ENCODE measurements at places on chromosomes 13 and 19. TPM values are rescaled to one million over a fixed set of nuclear protein-coding genes. Genes with fewer than 3 reads are reported as not detected.

DNA sequence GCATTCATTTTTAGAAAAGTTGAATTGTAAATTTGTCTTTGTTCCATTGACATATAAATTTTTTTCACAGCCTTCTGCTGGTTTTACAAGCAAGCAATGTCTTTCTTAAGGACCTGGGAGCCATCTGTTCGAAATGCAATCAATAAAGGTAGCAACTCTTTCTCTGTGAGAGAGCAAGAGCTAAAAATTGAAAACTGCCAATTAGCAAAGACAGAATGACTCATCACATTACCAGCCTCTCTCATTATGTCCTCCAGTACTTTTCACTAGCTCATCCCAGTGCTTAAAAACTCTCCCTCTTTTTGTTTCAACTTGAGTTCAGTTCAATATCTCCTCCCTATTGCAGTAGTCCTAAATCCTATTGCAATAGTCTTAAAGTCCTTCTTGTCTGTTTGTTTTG, 760.7 kb upstream of the SLITRK6 start:
- DNase-seq: no peak

DNA sequence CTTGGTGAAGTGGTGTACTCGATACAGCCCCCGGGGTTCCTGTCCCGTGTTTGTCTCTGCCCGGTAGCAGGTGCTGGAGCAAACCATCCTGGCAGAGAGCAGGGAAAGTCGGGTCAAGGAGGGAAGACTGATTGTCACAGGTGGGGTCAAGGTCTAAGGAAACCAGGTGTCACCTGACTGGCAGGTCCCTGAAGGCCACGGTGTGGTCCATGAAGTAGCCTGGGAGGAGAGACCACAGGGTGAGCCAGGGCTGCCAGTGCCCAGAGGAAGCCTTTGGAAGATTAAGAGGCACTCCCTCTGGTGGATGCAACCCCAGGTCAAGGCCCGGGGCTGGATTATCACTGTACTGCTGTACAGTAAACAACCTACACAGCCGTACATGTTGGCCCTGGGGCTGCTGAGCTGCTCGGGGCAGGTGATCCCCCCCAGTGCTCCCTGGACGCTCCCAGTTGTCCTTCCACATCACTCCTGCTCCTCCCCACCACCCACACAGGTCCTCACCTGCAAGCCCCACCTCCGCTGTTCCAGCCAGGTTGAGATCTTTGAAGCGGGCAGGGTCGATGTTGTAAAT, 6.0 kb upstream of the CCER2 start:
- no peak for DNase-seq

- no peak for DNase-seq
Observed at GRCh38 chr13:23670793-23671192, 100.6 kb downstream of the TNFRSF19 start.

DNA sequence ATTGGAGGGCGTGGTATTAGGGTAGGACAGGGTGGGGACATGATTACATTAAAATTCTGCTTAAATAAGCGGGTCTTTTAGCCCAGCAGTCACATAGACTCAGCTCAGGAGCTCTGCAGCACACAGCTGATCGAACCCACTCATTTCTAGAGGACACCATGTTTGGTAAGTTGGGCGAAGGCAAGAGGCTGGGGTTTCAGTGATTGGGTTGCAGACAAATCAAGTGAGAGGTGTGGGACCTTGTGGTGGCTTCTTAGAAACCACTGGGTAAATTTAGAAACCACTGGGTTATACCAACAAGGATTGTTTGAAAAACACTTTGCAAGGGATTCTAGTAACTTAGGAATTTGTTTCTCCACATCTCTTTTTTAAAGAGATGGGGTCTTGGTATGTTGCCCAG, at the start of gene LEUTX:
Gene LEUTX (plus strand): TSS at position 92 of the 400 bp plus-strand sequence. CDS start 67 bp downstream, at position 159.
- DNase-seq: no peak

- DNase-seq: no peak
Observed at GRCh38 chr19:2578391-2578890, 102.5 kb downstream of the GADD45B start.

DNA sequence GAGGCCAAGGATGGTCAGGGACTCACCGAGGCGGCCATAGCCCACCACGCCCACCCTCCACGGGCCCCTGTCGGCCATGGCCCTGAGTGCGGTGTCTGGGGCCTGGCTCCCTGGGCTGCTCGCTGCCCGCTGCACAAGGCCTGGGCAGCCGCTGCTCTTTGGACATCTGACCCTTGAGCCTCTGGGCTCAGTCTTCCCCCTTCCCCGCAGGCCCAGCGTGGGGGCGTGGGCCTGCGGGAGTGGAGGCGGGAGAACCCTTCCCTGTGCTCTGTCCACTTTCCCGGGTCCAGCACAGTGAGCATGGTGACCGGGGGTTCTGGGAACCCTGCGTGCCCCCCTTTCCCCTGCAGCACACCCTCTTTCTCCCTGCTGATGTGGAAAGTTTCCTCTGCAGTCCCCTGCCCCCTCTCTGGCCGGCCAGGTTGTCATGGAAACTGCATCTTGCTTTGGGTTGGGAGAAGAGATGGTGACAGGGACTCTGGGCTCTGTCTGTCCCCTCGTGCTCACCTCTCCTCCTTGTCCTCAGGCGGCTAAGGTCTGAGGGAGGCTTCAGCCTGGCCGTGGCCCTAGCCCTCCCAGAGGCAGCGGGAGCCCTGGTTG, at the start of gene ASPDH:
Gene ASPDH (minus strand): TSS at position 168 of the 600 bp plus-strand sequence. CDS start 90 bp downstream, at position 78.
- no peak for DNase-seq

GRCh38 chr19:35935911-35936737, at the start of gene LRFN3:
Gene LRFN3, plus strand, starts transcription at chr19:35936374. Its CDS starts 3,052 bp downstream, at chr19:35939426.
- DNase-seq: peak; percentile 22

DNA sequence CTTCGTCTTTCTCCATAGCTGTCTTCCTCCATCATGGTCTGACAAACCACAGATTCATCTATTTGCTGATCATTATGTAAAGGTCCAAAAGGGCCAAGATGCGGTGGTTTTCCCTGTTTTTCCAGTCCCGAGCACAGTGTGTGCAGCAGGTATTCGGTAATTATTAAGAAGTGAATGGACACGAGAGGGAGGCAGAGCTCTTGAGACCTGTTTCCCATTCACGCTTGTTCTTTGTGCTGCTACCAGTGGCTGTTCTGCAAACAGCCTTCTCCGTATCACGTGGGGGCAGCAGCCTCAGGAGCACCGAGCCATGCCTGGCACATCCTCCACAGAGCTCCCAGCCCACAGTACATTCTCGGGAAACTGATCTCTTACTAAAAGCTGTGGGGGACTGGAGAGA, 50.3 kb downstream of the CCDC70 start:
- no peak for DNase-seq

- DNase-seq: no peak
Observed at GRCh38 chr19:16261584-16262368, 62.9 kb upstream of the KLF2 start.

DNA sequence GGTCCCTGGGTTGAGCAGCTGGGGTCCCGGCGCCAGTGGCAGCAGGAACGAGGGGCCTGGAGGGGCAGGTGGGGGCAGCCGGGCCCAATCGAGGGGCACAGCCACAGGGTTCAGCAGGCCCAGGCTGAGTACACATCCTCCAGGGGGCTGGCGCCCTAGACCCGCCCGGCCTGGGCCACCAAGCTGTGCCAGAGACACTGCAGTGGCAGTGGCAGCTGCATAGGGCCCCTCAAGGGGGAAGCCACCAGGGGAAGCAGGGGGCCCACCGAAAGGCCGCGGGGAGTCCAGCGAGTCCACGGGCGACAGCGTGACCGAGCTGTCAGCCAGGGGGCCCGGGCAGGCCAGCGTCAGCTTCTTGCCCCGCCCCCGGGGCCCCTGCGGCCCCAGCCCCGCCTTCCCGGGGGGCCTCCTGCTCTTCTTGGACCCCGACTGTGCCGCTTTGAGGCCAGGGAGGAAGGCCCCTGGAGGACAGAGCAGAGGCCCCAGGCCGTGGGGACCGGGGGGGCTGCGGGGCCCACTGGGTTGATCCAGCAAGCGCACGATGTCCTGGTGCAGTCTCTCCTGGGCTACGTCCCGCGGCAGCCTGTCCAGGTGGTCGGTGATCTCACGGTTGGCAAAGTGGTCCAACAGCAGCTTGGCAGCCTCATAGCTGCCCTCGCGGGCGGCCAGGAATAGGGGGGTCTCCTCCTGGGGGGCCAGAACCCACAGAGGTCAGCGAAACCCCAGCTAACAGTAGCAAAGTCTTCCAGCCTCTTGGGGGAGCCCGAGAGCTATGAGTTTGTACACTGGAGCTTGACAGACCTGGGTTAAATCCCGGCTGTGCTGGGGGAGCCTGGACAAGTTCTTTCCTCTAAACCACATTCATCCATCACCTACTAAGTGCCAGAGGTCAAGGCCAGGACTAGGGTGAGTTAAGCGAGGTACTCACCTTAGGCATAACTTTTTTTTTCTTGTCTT, 39.5 kb downstream of the NOTCH3 start:
- no peak for DNase-seq

GRCh38 chr19:42113641-42114348, 18.5 kb downstream of the POU2F2 start:
- peak; percentile 95 for DNase-seq

- DNase-seq: no peak
Observed at GRCh38 chr13:90293793-90294361, 1053.6 kb upstream of the MIR17HG start.

- no peak for DNase-seq
Observed at GRCh38 chr13:53142306-53142705, 113.7 kb downstream of the OLFM4 start.

GRCh38 chr13:32837307-32837972, 178.8 kb upstream of the KL start:
- no peak for DNase-seq

- DNase-seq: no peak
Observed at GRCh38 chr19:42653841-42654240, 59.1 kb upstream of the CEACAM8 start.

GRCh38 chr13:110517505-110518225, 43.9 kb downstream of the RAB20 start:
- DNase-seq: no peak

DNA sequence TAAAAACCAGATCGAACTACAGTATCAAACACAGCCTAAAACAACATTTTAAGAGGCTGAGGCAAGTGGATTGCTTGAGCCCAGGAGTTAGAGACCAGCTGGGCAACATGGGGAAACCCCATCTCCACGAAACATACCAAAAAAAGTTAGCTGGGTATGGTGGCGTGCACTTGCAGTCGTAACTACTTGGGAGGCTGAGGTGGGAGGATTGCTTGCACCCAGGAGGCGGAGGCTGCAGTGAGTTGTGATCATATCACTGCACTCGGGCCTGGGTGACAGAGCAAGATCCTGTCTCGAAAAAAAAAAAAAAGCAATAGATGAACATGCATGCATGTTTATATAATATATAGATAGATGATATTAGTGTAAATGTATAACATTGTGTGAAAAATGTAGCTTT, 5.2 kb upstream of the MRPS31 start:
- no peak for DNase-seq

- DNase-seq: no peak
Observed at GRCh38 chr19:18220632-18221275, 5.5 kb downstream of the PDE4C start.

GRCh38 chr19:6421075-6422014, 3.3 kb downstream of the KHSRP start:
- DNase-seq: no peak

GRCh38 chr19:10929402-10929794, 787 bp downstream of the TIMM29 start:
- DNase-seq: no peak

DNA sequence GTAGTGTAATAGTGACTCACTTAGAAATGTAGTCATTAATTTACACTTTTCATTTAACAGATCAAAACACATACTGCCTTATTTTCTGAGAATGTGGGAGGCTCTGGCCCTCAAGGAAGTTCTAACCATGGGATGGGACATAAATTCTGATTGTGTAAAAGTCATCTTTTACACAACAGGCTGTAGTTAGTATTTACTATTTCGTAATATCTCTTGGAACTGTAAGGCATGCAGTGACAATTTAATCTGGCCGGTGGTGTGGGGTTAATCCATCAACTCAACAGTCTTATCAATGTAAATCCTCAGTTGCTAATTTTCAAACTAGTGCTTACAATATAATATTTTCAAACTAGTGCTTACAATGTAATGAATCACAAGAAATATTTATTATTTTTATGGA, 1599.2 kb downstream of the EFNB2 start:
- DNase-seq: no peak

- no peak for DNase-seq
Observed at GRCh38 chr13:63972328-63972727, 2556.7 kb upstream of the PCDH20 start.

- DNase-seq: no peak
Observed at GRCh38 chr13:52097197-52097596, 31.7 kb downstream of the NEK5 start.

- DNase-seq: no peak
Observed at GRCh38 chr19:15123900-15124299, 16.7 kb downstream of the SYDE1 start.

DNA sequence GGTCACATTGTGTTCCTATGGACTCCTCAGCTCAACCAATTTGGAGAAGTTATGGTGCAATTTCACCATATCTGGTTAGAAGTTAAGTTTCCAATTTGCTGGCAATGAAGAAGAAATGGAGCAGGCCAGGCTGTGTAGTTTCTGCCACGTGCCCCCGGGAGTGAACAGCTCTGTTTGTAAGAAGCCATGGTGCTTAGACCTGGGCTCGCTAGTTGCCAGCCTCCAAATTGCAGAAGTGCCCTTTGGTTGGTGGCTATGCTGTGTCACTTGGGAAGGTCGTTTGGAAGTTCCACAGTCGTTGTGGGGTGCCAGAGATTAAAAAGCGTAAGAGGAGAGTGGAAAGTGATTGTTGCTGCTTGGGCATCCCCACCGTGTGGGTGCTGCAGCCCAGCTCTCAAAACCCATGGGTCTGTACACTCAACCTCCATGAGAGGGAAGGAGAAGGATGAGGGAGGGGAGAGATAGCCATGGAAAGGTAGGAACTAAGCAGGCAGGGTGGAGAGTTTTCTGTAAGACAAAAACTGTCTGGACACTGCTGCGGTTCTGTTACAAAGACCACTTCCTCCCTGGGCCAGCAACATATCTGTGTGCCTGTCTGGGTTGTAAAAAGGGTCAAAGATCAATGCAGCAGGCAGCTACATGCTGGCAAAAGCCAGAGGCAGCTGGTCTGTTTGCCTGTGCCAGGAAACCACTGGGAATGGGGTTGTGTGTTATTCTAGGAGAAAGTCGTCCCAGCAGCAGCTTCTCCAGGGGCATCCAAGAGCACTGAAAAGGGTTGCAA, 10.8 kb downstream of the ALOX5AP start:
- DNase-seq: peak; percentile 30

GRCh38 chr13:112966776-112967175, 2.2 kb upstream of the MCF2L start:
- DNase-seq: no peak

GRCh38 chr13:96338030-96338429, 248.1 kb downstream of the HS6ST3 start:
- no peak for DNase-seq

The HRC gene
- not detected for total RNA-seq

The IGFL2 gene
- total RNA-seq: not detected

The CDX2 gene
- not detected for total RNA-seq

The OSCAR gene
- 0.07 TPM for total RNA-seq

The SOX1 gene
- not detected for total RNA-seq

The LIPE gene
- 9.1 TPM for total RNA-seq

The FCHO1 gene
- 0.56 TPM for total RNA-seq

The MBOAT7 gene
- 63.1 TPM for total RNA-seq

The BST2 gene
- 210 TPM for total RNA-seq

The LYPD5 gene
- 0.53 TPM for total RNA-seq

The ASF1B gene
- 21.5 TPM for total RNA-seq

The OR1M1 gene
- total RNA-seq: not detected

The SYNGR4 gene
- not detected for total RNA-seq

The C2CD4C gene
- 0.20 TPM for total RNA-seq

The CCDC8 gene
- total RNA-seq: 0.07 TPM

The ZNF560 gene
- total RNA-seq: 2.1 TPM
